ENCODE measurements at places on chromosomes 1 and 21.

GRCh38 chr1:170927955-170928840 is 7.1 kb upstream of the MROH9 start:
- DNase-seq = no peak

- no peak for DNase-seq
Measured at GRCh38 chr21:37032293-37032692, 25.8 kb downstream of the RIPPLY3 start.

GRCh38 chr1:179177182-179177581 is 52.3 kb downstream of the ABL2 start:
- no peak for DNase-seq

DNA sequence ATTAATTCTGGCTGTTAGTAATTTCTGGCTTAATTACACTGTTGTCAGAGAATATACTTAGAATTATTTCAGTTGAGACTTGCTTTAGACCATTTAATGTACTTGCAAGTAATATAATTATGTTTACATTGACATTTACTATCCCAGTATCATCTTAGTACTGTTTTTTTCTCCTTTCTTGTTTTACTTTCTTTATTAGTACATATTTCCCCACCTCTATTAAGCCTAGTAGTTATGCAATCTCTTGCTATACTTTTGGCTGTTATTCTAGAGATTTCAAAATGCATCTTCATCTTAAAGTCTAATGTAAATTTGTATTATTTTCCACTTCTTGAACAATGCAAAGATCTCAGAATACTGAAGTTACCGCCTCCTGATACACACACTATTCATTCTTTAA is 24.4 kb downstream of the BRWD1 start:
- no peak for DNase-seq

GRCh38 chr1:216621536-216621935 is 101.7 kb downstream of the ESRRG start:
- no peak for DNase-seq

DNA sequence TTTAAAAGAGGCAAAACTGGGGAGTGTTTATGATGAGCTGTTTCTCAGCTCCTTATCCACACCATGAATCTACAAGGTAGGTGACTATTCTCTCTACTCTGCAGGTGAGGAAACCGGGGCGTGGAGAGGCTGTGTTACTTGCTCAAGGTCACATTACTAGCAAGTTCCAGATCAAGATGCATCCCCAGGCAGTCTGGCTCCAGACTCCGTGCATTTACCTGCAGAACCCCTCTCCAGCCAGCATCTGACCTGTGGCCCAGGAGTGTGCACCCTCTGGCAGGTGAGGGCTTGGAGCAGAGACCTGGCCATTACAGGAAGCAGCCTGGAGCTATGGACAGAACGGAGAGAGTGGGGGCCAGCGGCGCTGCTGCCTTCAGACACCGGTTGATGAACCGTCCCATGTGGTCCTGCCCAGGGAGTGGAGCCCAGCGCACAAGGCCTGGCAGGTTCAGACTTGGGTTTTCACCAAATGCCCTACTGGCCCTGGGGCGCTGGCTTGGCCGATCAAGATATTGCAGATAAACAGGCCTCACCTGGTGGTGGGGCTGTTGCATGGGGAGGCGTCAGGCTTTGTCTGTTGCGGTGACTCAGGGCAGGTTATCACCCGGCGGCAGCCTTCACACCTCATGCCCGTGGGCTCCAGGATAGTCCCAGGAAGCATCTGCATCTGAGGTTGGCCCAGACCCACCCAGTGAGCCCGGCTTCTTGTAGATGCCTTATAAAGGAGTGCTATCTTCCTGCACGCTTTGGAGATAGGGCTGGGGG is 29.2 kb upstream of the WNT4 start:
- DNase-seq = no peak

DNA sequence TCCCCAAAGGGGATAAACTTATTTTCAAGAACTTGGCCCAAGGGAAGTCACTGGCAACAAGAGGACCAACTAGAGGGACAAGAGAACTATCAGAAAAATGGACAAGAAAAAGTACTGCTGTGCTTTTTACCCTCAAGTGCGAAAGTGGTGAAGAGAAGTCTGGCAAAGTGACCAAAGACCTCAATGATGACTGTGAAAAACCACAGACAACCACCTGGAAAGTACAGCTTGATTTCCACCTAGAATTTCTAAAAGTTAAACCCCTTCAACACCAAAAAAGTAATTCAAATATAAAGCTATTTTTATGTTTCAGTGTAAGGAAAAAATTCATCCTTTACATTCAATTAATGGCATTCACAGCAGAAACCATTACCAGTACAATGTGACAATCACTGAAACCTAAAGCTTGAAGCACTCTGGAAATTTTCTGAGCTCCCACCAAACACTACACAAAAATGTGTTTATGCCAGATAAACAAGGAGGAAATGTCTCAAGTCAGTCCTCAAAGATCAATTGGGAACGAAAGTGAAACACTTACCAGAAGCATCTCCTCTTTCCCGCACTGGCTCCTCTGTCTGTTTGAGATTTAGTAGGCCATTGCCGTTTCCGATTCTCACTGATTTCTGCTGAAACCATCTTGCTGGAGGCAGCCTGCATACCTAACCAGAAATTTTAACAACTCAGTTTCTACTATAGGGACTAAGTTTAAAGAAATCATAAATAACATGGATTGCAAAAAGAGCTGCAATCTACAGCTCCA is 8.3 kb downstream of the SDE2 start:
- no peak for DNase-seq

DNA sequence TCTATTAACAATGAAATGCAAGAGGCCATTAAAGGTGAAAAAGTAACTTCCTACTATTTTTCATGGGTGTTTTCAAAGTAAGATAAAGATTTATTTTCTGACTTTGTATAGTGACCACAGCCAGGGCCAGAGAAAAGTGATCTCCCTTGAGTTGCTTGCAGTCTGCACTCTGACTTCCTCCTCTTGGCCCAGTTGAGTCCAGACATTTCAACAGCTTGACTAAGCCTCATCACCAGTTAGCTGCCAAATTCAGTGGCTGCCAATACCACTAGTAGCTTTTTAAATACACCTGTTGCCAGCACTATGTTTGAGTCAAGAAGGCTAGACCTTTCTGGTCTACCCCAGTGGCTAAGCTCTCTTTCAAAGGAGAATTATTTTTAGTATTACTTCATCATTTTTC is 3.7 kb upstream of the NEK7 start:
- DNase-seq = no peak

GRCh38 chr1:119387858-119388257 is 19.3 kb downstream of the HAO2 start:
- DNase-seq = no peak

- DNase-seq = no peak
Measured at GRCh38 chr1:61481315-61481715, 243.6 kb downstream of the TM2D1 start.

GRCh38 chr1:42431514-42431913 is 24.3 kb downstream of the ZMYND12 start:
- no peak for DNase-seq

- no peak for DNase-seq
Measured at GRCh38 chr1:98761219-98761865, 99.8 kb downstream of the SNX7 start.

- DNase-seq = peak; percentile 77
Measured at GRCh38 chr1:155226188-155226909, 17.9 kb downstream of the MTX1 start.

DNA sequence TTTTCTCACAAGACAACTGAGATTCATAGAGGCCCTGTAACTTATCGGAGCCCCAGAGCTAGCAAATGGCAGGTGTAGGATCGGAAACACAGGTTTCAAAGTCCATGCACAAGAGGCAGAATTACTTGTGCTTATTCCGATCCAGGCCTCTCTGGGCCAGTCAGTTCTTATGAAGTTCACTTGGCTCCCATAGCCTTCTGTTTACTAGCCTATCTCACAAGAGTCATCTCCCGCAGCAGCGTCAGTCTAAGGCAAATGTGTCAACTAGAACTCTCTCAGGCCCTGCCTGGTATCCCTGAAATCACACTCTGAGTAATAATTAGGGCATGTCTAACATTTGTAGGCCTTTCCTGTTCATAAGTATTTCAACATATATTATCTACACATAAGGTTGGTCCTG is 43.3 kb downstream of the PHC2 start:
- DNase-seq = no peak

DNA sequence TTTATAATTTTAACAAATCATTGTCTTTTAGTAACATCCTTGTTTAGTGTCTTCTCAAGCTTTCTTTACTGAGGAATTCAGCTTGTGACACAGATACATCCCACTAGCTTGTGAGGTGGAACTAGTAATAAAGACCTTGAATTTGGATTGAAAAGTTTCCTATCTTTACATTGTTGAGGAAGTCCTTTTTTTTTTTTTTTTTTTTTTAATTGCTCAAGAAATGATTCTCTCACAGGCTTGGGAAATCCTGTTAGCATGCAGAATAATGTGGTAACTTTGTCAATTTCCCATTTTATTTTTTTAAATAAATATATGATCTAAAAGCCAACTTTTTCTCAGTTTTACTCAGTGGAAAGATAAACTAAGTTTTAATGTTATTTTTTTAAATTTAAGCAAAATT is 15.8 kb downstream of the DENND2D start:
- no peak for DNase-seq

GRCh38 chr21:36976882-36977651 is 10.6 kb upstream of the HLCS start:
- peak; percentile 74 for DNase-seq

DNA sequence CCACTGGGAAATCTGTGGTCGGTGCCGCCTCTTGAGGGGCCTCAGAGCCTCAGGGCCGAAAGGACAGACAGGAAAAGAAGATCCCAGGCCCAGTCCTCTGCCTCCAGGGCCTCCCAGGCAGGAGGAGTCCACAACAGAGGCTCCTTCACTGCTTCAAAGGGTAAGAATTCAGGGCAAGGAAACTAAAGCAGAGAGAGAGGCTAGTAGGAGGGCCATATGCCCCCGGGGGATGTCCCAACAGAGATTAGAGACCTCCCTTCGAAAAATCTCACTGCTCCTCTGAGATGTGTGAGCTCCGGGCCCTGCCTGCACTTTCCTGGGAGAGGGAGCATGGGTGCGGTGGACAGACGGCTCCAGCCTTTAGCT is 465.9 kb downstream of the NPHP4 start:
- no peak for DNase-seq

DNA sequence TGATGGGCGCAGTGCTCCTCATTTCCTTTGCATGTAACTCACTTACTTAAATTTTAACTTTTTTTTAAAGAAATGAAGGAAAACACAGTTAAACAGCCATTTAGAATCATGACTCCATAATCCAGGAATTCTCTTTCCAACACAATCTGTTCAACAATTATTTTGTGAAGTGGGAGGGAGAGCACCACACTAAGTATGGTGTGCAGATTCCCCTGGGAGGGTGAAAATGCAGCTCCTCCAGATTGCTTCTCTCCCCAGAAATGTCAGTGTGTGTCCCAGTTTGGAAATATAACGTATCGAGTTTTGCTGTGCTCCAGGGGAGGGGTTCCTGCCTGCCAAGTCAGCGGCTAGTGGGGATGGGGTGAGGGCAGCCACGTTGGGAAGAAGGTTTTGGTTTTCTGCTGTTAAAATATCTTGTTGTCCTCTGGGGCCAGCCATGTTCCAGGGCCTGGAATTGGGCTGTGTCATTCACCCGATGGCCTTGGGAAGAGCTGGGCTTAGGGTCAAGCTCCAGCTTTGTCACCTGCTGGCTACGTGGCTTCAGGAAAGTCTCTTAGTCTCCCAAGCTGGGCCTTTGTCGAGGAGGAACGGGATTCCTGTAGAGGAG is 17.3 kb upstream of the DISP3 start:
- DNase-seq = no peak

DNA sequence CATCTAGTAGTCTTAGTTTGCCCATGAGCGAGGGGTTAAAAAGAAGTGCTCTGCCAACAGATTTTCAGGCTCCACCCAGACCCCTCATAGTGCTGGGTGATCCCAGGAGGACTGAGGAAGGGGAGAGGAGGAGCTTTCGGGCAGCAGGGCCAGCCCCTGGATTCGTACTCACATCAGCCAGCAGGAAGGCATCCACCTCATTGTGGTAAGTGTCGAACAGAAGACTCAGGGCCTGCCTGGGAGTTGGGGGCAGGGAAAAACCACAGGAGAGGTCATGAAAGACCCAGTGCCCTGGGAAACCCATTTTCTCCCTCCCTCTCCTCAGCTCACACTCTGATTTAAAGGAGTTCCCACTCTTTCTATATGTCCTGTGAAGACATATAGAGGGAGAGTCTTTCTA is 34.9 kb downstream of the PIK3C2B start:
- DNase-seq = no peak
